H9 (cell line): ENCODE measurements at places on chromosomes 2 and 18.

DNA sequence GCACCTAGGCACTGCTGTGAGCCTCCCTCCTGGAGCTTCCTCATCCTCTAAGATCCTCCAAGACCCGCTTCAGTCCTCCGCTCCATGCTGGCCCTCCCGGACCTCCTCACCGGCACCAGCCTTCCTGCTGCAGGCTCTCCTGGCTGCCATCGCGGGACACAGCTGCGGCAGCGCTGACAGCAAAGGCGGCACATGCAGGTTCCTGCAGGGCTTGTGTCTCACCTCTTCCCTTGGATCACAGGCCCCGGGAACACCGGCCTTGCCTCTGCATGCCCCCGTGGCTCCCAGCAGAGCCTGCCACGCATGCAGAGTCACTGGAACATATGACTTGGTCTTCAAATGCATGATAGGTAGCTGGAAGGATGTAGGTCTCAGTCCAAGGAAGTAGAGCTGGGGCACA, 67.2 kb downstream of the PTGR3 start:
- DNase-seq = no peak

GRCh38 chr2:178635897-178636296, 155.6 kb downstream of the PLEKHA3 start:
- no peak for DNase-seq

DNA sequence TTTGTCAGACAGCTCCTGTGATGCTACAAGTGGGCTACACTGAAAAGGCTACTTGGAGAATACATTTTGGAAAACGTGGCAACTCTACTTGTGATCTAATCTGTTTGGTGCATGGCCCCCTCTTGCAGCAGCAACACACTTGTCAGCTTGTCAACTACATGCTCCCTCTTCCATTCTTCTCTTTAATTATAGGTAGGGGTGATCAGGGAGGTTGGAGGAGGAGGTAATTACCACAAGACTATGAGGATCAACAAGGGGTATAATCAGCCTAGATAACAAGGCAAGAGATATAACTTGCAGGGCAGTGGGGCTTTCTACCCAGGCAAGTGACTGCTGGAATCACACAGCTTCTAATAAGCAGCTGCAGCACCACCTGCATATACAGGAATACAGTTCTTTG, 104.9 kb downstream of the ACVR1 start:
- no peak for DNase-seq

DNA sequence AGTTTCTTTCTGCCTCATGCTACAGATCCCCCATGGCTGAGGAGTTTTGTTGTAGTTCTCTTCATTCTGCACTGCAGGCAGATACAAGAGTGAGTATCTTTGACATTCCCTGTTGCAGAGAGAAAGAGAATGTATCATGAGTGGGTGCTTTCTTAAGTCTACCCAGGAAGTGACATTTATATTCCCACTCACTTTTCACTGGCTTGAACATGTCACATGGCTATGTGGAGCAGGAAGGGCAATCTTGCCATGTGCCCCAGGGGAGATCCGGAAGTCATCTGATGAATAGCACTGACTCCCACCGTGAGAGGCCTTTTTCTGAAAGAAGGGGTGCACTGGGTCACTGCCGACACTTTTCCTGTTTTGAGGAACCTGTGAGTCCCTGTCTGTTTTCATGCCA, 66.4 kb upstream of the BOD1L2 start:
- DNase-seq = no peak
